Activated CD8-positive, alpha-beta T cell treated with anti-CD3 and anti-CD28 coated beads, Interleukin-2, amount 10 ng/mL, durations not matched to agents 7 days and 5 days (primary cell): ENCODE measurements at places on chromosomes 2 and 18.

DNA sequence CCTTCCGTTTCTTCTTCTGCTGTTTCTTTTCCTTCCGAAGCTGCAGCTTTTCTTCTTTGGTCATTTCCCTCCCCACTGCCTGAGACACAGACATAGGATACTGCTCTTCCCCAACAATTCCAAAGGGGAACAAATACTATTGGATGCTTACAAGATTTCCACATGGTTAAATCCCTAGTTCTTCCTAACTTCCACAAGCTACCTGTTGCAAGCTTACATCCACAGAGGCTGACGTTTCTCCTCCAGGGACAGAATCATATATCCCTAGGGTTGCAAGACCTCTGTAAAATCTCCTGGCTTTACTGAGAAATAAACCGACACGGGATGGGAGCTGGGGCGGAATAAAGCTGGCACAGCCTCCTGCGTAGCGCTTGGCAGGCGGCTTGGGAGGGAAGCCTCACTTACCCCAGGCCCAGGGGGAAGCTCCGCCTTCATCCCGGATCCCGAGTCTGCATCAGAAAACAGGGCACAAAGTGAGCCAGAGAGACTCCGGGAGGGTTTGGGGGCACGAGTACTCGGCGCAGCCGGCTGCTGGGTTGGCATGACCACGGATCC is 590 bp downstream of the EIF2B4 start:
- DNase-seq: no peak
- no peaks in the 10 kb centered on the region for H3K27me3 ChIP-seq
- H3K27ac ChIP-seq: peak overlapping the region; percentile 95
- peak overlapping the region; percentile 98 for H3K4me3 ChIP-seq
- peaks cover 49% of the 10 kb centered on the region for H3K4me1 ChIP-seq
- peaks cover 62% of the 10 kb centered on the region for H3K36me3 ChIP-seq

GRCh38 chr2:129768036-129768386 is 211.5 kb upstream of the RAB6C start:
- no peak for DNase-seq
- no peak overlapping the region for H3K4me3 ChIP-seq
- H3K27me3 ChIP-seq: peaks cover 2% of the 10 kb centered on the region
- H3K36me3 ChIP-seq: no peaks in the 10 kb centered on the region
- H3K4me1 ChIP-seq: no peaks in the 10 kb centered on the region

DNA sequence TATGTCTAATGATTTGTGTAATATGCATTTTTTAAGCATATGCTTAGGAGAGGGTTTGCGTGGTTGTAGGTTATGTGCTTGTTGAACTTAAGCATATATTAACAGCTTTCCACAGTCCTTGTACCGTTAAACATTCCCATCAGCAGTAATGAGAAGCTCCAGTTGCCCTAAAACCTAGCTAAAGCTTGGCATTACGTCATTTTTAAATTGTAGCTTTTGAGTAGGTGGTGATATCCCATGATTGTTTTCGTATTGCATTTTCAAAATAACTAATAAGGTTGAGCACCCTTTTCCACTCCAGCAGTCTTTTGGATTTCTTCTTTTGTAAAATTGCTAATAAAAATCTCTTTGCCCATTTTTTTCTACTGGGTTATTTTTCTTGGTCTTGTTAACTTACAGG is 453.1 kb upstream of the GCFC2 start:
- no peaks in the 10 kb centered on the region for H3K36me3 ChIP-seq
- DNase-seq: no peak
- H3K4me1 ChIP-seq: no peaks in the 10 kb centered on the region
- H3K27ac ChIP-seq: no peak overlapping the region

DNA sequence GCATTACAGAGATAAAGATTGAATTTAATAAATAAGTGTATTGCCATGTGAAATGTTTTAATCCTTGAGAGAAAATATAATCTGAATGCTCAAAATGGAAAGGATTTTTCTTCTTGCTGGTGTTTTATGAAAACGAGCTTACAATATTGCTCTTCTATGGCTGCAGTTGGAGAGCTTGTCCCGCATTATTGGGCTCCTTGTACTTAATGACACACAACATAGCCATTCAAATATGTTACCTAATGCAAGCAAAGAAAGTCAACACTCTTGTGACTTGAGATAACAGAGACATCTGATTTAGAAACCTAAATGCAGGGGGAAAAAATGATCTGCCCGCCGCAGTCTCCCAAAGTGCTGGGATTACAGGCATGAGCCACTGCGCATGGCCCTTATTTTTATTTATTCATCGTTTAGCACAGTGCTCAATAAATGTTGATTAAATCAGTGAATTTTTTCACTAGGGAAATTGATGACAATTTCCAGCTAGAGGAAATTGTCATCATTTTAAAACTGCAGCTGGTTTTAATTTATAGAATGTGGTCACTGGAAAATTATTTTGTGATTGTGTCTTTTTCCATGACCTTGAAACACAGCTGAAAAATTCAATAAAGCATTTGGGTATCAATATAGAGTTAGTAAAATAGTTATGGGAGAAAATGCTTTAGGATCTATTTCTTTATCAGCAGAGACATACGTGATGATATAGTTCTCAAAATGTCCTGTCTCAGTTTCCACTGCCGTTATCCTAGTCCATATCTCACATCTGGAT is 2.4 kb upstream of the PRKD3 start:
- H3K4me3 ChIP-seq: no peak overlapping the region
- DNase-seq: no peak
- no peak overlapping the region for H3K27ac ChIP-seq

- H3K27ac ChIP-seq: no peak overlapping the region
- H3K4me3 ChIP-seq: no peak overlapping the region
- no peak for DNase-seq
- no peaks in the 10 kb centered on the region for H3K27me3 ChIP-seq
Observed at GRCh38 chr2:108893277-108893676, 95.7 kb downstream of the EDAR start.

GRCh38 chr2:7997279-7997678 is 684.6 kb upstream of the ID2 start:
- H3K27ac ChIP-seq: no peak overlapping the region
- H3K27me3 ChIP-seq: peaks cover 3% of the 10 kb centered on the region
- DNase-seq: no peak
- no peak overlapping the region for H3K4me3 ChIP-seq
- H3K4me1 ChIP-seq: peaks cover 25% of the 10 kb centered on the region

DNA sequence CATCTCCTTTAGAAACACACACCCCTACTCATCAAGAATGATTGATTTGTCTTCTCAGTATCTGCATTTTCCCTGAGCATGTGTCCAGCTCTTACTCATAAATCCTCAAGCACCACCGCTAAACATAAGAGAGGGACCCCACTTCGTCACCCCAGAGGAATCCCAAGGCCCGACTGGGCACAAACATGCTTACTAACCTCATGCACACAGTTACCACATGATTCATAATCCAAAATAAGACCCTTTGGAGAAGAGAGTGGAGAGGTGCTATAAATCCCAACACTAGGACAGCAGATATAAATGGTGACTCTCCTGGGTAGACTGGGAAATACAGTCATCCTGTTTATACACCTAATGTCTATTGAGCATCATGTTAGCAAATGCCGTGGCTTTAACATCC is 843.2 kb upstream of the ID2 start:
- DNase-seq: no peak
- H3K27me3 ChIP-seq: no peaks in the 10 kb centered on the region
- H3K36me3 ChIP-seq: peaks cover 5% of the 10 kb centered on the region
- H3K4me1 ChIP-seq: peaks cover 20% of the 10 kb centered on the region
- no peak overlapping the region for H3K4me3 ChIP-seq
- H3K27ac ChIP-seq: no peak overlapping the region

DNA sequence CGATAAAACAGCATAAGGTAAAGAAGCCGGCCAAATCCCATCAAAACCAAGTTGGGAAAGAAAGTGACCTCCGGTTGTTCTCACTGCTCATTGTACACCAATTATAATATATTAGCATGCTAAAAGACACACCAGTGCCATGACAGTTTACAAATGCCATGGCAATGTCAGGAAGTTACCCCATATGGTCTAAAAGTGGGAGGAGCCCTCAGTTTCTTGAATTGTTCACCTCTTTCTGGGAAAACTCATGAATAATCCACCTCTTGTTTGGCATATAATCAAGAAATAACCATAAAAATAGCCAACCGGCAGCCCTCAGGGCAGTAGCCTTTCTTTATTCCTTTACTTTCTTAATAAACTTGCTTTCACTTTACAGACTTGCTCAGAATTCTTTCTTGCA is 544.9 kb upstream of the SETBP1 start:
- no peak for DNase-seq
- no peaks in the 10 kb centered on the region for H3K36me3 ChIP-seq
- H3K27me3 ChIP-seq: no peaks in the 10 kb centered on the region
- H3K4me3 ChIP-seq: no peak overlapping the region

DNA sequence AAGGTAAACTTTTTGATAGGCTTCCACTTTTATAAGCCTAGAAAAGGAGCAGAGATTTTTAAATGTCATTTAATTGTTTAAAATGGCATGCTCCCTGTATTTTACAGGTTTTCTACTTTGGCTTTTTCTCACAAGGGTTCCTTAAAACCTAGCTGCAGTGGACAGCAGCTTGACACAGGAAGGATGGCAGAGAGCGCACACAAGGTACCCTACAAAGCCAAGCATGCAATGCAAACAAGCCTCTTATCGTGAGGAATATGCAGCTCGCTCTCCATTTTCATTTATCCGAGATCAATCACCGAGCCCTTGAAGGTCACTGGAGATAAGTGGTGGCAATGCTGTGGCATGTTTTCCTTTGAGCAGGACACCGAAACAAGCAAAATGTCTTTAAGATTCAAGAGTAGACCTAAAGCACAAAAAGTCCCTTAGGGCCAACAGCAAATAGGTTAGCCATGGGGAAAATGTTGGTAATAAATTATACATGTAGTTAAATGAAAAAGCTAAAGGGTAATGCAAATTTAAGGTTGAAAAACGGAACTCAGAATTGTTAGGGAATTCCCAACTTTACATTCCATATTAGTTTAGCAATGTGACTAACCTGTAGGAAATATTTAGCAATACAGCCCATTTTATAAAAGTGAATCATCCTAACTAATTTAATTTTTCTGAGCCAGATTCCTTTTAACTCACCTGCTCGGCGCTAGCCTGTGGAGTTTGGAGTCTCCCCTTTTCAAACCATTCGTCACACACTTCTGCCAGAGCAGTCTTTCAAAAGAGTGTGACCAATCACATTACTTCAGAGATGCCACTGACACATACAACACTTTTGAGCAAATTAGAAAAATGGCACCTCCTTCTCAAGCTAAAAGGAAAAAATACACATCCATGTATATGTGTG is 337.9 kb upstream of the PKDCC start:
- no peak overlapping the region for H3K4me3 ChIP-seq
- H3K27ac ChIP-seq: no peak overlapping the region
- no peak for DNase-seq
- H3K27me3 ChIP-seq: peaks cover 12% of the 10 kb centered on the region
- H3K4me1 ChIP-seq: no peaks in the 10 kb centered on the region

GRCh38 chr18:6566338-6566911 is 151.7 kb upstream of the L3MBTL4 start:
- no peaks in the 10 kb centered on the region for H3K4me1 ChIP-seq
- no peak overlapping the region for H3K4me3 ChIP-seq
- H3K36me3 ChIP-seq: no peaks in the 10 kb centered on the region
- DNase-seq: no peak

DNA sequence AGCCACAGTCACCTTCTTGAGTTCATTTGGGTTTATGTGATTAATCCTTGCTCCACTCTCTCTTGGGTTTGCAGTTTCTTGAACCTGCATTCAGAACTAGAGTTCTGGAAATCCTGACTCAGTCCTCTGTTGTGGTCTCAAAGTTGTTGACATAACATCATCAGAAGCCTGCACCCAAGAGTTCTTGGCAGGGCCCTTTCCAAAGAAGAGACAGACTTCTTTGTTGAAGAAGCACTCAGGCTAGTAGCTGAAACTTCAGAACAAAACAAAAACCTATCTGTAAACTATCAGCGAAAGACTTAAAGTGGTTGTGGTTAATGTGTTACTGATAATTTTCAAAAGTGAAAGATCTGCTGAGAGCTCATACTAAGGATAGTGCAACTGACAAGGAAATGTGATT is 120.8 kb downstream of the FAM168B start:
- H3K36me3 ChIP-seq: no peaks in the 10 kb centered on the region
- H3K27me3 ChIP-seq: peaks cover 11% of the 10 kb centered on the region
- peaks cover 13% of the 10 kb centered on the region for H3K4me1 ChIP-seq
- no peak overlapping the region for H3K4me3 ChIP-seq
- DNase-seq: no peak

- H3K4me1 ChIP-seq: no peaks in the 10 kb centered on the region
- H3K4me3 ChIP-seq: no peak overlapping the region
- H3K27me3 ChIP-seq: no peaks in the 10 kb centered on the region
- H3K27ac ChIP-seq: no peak overlapping the region
- no peaks in the 10 kb centered on the region for H3K36me3 ChIP-seq
Observed at GRCh38 chr2:135208016-135208415, 155.9 kb downstream of the RAB3GAP1 start.

DNA sequence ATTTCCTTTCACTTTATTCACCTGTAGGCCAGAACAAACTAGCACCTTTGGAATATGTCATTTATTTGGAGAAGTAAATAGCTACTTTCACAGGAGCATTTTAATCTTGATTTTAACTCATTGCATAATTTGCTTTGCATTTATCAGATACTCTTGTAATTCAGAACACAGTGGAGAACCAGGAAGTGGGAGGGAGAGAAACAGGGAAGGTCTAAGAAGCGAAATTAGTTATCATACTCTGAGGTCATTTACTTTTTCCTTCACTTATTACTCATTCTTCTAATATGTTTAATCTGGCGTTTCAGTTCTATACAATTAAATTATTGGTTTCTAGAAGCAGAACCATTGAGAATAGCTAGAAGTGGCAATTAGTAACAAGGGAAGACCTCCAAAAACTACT is 20.7 kb downstream of the RBM44 start:
- no peak overlapping the region for H3K27ac ChIP-seq
- no peaks in the 10 kb centered on the region for H3K36me3 ChIP-seq
- no peak for DNase-seq
- peaks cover 17% of the 10 kb centered on the region for H3K27me3 ChIP-seq
- no peaks in the 10 kb centered on the region for H3K4me1 ChIP-seq
- no peak overlapping the region for H3K4me3 ChIP-seq

- no peak overlapping the region for H3K27ac ChIP-seq
- peaks cover 28% of the 10 kb centered on the region for H3K27me3 ChIP-seq
Observed at GRCh38 chr2:132668189-132668823, 1.7 kb downstream of the LYPD1 start.

- no peak overlapping the region for H3K27ac ChIP-seq
- H3K27me3 ChIP-seq: no peaks in the 10 kb centered on the region
- peaks cover 7% of the 10 kb centered on the region for H3K4me1 ChIP-seq
- H3K36me3 ChIP-seq: no peaks in the 10 kb centered on the region
Observed at GRCh38 chr18:62876111-62876510, 160.8 kb downstream of the PHLPP1 start.
